ENCODE measurements at places on chromosomes 16 and 17.

DNA sequence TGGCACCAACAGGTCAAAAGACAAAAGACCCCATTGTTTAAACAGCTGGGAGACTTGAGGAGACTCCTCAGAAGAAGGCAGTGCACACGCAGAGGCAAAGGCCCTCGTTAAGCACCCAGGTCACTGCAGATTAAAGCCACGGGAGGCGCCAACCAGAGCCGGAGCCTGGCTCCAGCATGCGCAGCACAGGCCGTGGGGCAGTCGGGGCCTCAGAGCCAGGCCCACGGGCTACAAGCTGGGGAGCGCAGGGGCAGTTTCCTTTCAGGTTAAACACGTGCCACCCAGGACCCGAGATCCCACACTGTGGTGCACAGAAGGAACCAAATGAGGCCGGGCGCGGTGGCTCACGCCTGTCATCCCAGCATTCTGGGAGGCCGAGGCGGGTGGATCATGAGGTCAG, 9.2 kb downstream of the PIEZO1 start:
- DNase-seq, result no peak

DNA sequence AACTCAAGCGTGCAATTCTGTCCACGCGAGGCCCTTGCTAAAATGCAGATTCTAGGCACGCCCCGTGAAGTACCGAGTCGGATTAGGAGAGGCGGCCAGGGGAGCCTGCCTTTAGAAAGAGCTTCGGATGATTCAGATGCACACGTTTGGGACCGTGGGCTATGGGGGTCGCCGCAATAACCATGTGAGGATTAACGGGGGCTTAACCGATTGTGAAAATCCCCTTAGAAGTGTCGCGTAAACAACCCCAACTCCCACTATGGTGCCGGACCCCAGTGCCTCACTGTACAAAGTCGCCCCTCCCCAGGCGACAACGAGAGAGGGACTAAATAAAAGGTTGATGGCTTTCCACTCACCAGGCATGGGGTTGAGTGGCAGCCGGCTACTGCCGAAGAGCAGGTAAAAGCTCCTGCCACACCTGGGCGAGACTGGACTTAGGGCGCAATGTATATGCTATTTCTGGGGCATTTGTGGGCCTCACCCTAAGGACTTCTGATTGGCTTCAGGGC, 635 bp upstream of the SP2 start:
- DNase-seq, result no peak

GRCh38 chr17:33712120-33712519, 419.0 kb upstream of the ASIC2 start:
- DNase-seq, result no peak

- DNase-seq, result no peak
Measured at GRCh38 chr17:20171741-20172365, 162.7 kb downstream of the SPECC1 start.

DNA sequence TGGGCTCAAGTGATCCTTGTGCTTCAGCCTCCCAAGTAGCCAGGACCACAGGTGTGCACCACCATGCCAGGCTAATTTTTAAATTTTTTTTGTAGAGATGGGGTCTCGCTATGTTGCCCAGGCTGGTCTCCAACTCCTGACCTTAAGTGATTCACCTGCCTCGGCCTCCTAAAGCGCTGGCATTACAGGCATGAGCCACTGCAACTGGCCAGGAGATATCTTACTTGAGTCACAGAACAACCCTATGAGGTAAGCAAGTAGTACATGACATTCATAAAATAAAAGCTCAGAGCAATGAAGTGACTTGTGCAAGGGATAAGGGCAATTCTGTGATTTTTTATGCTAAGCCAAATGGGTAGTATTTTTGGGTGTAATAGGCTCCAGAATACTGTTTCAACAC, 57.3 kb downstream of the CDC27 start:
- DNase-seq, result no peak

GRCh38 chr16:77898671-77899211, 110.4 kb downstream of the VAT1L start:
- no peak for DNase-seq

GRCh38 chr17:3796110-3796821, 4.7 kb downstream of the ITGAE start:
- no peak for DNase-seq

DNA sequence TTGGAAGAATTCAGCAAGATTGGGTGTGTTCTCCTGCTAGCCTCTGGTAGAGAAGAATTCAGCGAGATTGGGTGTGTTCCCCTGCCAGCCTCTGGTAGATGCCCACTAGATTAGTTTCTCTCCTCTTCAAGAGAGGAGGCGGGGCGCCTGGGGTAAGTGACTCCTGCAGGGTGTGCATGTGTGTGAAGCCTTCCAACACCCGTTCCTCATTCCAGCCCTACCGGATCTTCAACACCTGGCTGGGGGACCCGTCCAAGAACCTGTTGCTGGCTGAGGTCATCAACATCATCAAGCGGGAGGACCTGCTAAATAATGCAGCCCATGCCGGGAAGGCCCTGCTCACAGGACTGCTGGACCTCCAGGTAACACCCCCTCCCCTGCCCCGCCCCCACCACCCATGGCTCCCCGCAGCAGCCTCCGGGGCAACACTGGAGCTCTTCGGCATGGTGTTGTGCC, 21.3 kb downstream of the TMEM186 start:
- DNase-seq, result no peak

GRCh38 chr16:47713225-47713595, 252.1 kb downstream of the PHKB start:
- no peak for DNase-seq
